ENCODE measurements at places on chromosomes 11 and 22.

- DNase-seq: no peak
Measured at GRCh38 chr11:41716862-41717261, 257.4 kb upstream of the LRRC4C start.

DNA sequence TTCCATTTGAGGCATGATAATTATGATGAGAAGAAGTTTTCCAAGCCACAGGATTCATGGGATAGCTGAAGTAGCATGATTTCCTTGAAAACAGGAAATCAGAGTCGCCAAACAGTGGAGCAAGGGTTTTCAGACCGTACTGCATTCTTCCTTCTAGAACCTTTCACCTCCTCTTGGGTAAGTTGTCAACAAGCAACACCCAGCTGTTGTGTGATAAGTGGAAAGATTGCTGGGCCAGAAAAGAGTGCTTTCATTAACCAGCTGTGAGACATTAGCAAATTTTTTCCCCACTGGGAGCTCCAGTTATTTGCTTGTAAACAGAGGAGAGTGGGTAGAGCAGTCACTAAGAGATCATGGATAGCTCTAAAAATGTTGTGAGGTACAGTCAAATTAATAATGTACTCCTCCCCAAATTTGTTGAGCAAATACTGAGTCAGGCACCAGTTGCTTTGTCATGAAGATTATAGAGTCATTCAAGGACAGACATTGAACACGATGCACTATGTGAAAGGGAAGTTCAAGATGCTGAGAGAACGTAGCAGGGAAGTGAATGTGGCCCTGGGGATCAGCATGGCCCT lies 11.7 kb upstream of the MPEG1 start:
- DNase-seq: no peak

DNA sequence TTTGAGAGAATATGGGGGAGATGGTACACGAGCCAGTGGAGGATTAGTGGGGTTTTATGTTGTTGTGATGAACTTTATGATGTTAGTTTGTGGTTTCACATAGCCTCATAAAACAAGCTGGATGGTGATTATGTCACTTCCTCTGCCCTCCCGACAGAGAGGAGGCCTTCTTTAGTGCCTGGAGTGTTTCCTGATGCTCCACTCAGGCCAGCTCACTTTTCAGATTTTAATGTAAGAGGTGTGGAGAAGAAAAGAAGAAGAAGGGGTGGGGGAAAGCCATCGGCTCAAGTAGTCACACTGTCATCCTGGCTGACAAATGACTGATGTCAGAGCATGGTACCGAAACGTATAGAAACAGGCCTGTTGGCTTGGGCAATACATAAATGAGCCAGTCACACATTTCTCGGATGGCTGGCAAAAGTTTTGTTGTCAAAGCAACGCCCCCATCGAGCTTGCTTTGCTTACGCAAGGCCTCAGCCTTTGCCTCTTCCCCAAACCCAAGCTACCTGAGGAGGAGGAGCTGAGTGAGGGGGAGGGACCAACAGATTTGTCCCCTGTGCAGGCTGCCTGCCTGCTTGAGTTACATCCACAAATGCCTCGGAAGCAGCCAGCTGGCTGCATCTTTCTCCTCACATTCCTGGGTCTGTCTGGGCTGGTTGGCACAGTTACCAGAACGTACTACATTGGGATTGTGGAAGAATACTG lies at the start of gene HEPHL1:
HEPHL1 (plus strand) TSS at position 578 of the 705 bp plus-strand sequence; CDS start at position 593, 15 bp downstream.
- DNase-seq: no peak

GRCh38 chr11:22190827-22191463 lies 1.9 kb upstream of the ANO5 start:
- DNase-seq: no peak

DNA sequence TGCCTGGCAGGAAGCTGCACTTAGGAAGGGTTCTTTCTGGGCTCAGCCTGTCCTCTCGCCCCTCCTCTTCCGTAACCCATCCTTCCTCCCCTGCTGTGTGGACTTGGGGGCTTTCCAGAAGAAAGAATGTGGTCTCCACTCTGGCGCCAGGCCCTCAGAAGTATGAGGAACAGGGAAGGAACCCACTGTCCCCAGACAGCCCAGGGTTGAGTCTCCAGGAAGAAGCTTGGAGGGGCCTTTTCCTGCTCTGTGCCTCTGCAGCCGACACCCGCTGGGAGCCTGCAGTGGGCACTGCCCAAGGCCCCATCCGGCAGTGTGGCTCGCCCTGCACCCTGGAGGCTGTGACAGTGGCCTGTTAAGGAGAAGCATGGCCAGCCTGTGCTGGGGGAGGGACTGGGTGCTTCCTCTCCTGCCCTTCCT lies 112.6 kb downstream of the ST3GAL4 start:
- DNase-seq: no peak

- no peak for DNase-seq
Measured at GRCh38 chr11:44589301-44589700, 23.8 kb downstream of the CD82 start.

DNA sequence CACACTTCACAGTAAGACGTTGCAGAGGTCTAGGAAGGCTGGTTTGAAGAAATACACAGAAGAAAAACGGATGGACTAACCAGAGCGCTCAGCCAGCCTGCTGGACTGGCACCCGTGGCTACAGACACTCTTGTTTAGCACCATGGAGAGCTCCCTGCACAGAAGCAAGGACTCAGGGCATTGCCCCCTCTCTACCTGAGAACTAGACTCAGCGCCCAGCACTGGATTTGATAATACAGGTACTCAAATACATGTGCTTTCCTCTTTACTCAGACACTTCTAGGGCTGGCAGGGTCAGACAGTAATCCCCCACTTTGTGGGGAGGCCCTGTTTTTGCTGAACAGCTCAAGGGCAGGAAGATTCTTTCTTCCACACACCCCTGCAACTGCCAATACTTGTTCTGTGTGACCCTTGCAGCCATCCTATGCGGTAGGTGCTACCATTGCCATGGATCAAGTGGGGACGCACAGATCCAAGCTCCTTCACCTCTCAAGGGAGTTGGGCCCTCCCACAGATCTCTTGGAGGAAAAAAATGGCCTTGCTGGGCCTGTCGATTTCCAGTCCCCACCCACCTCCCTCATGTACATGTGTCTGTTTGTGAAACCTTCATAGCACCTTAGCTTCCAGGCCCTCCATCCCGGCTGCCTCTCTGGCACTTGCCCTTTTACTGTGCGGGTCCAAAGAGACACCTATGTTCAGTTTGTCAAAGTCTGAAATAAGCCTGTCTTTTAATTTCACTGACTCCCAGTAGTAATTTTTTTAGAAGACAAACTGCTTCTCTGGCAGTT lies 5.1 kb upstream of the P2RX6 start:
- DNase-seq: no peak

DNA sequence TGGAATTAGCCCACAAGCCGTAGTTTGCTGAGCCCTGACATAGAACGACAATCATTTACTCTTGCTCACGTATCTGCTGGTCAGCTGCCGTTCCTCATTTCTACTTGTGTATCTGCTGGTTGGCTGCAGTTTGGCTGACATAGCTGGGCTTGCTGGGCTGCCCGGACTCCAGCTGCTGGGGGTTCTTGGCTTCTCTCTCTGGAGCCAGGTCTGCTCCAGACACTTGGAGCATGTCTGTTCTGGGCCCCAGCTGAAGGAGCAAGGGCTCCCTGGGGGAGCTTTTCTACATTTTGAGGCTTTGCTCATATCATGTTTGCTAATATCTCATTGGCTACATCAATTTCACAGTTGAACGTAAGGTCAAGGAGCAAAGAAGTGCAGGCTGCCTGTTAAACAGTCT lies 47.3 kb downstream of the PRDM11 start:
- DNase-seq: no peak

GRCh38 chr11:128965485-128965884 lies 22.8 kb upstream of the TP53AIP1 start:
- no peak for DNase-seq

- DNase-seq: no peak
Measured at GRCh38 chr11:12200991-12201985, 90.9 kb downstream of the MICAL2 start.

Measured in left colon (tissue), 2 donors.